ENCODE measurements at places on chromosomes 5 and 9. TPM values are rescaled to one million over a fixed set of nuclear protein-coding genes. Genes with fewer than 3 reads are reported as not detected.

GRCh38 chr5:150398722-150399523 is 13.8 kb downstream of the CD74 start:
- no peak for DNase-seq

GRCh38 chr5:162664846-162665245 is 597.3 kb downstream of the GABRG2 start:
- no peak for DNase-seq

- DNase-seq, result peak; percentile 19
Observed at GRCh38 chr5:31855134-31856040, 216.5 kb downstream of the PDZD2 start.

GRCh38 chr9:135903358-135903656 is 4.0 kb downstream of the CAMSAP1 start:
- DNase-seq, result no peak

JAKMIP2 gene
- not detected for total RNA-seq

DNA sequence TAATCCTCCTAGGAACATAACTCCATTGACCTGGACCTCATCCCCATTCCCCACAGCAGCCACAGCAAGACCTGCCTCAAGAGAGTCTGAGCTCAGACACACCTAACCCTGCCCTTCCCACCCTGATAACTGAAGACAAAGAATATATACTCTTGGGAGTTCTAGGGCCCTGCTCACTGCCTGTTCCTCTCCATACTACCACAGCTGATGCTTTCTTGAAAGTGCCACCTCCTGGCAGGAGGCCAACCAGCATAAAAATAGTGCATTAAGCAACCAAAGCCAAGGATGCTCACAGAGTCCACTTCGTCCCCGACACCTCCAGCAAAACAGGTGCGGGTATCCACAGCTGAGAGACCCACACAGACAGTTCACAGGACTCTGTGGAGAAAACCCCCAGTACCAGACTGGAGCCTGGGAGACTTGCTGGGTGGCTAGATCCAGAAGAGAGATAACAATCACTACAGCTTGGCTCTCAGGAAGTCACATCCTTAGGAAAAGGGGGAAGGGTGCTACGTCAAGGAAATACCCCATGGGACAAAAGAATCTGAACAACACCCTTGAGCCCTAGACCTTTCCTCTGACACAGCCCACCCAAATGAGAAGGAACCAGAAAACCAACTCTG is 23.5 kb downstream of the FAM114A2 start:
- no peak for DNase-seq

DNA sequence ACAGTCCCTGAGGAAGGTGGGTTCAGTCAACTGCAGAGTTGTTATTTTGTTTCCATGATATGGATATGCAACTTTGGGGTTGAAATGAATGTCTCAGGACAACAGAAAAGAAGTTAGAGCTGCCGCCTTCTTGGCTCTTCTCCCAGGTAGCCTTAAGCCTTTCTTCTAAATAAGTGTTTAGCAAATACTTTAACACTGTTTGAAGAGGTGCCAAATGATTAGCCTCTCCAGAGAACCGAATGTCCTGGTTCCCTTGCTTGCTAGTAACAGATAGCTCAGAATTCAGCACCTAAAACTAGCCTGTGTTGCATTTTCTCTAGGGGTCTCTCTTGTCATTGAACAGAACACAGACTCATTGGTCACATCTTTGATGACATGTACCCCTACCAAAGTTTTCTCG is 127.7 kb upstream of the PIK3R1 start:
- no peak for DNase-seq

PFN3 gene
- not detected for total RNA-seq

- DNase-seq, result no peak
Observed at GRCh38 chr5:7869474-7870136, 657 bp downstream of the MTRR start.

DNA sequence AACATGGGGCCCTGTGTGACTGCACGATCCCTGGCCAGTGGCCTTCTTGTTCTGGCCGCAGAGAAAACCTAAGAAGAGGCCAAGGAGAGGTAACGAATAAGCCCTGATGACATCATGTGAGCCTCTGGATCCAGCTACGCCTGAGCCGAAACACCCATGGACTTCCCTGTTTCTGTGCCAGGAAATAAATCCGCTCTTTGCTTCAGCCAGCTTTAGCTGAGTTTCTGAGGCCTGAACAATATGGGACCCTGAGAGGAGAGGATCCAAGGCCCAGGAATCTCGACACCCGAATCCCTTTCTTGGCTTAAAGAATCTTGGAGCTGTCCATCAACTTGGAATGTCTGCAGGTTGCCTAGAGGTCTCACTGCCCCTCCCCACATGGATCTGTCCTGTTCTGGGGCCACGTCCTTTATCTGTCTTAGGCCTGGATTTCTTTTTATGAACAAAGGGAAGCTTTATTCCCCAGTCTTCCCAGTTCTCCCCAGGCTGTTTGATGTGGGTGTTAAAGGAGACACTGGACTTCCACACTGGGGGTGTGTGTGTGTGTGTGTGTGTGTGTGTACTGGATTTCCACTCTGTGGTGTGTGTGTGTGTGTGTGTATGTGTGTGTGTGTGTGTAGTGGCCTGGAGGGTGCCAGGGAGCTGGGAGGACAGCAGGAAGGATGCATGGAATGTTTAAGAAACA is 13.7 kb downstream of the IER5L start:
- no peak for DNase-seq
